ENCODE measurements at places on chromosomes 11 and 22.

DNA sequence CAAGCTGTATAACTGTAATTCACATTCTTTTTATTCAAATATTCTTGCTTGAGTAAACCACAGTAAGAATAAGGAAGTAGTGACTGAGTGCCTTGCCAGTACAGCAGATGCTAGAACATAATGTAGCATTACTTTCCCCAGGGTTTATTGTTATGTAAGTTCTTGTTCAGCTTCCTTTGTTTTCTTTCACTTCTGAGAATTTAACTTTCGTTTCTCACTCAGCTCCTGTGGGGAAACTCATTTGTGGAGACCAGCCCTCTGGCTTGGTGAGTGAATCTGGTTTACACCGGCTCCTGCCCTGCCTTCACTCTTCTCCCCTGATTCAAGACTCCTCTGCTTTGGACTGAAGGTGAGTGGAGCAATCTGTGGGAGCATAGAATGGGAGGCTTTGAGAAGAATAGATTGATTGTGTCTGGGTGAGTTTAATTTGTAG is at the start of gene TRIM22:
Gene TRIM22 (plus strand): TSS at position 240 of the 433 bp plus-strand sequence. CDS start 6,443 bp downstream, outside the sequence.
- peak; percentile 74 for DNase-seq

- DNase-seq: peak; percentile 78
Measured at GRCh38 chr22:37607010-37607934, 1.4 kb upstream of the GGA1 start.

DNA sequence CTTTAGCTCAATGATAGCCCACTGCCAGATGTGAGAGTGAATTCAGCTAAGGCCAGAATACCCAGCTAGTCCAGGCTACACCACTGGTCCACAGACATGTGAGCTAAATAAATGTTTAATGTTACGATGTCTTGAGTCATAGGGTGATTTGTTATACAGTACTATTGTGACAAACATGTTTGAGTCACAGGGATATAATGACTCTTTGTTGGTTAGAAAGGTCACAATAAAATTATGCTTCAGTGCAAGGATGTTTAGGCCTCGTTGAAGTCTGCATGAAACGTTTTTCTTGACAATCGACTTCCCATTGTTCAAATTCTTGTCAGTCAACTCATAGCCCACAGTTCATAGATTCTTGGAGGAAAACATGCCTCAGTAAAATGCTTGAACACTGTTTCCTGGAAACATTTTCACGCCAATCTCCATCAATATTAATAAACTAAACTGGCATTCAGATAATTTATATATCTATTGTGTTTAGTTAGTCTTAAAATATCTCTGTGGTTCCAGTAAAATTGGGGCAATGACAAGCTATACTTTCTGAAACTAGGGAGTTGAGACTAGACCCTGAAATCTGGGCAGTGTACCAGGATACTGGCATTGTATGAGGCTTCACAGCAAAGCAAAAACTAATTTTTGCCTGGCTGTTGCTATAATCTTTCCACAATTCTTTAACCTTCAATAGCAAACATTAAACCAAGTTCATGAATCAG is 650.8 kb upstream of the KIRREL3 start:
- DNase-seq: no peak

GRCh38 chr22:28034760-28035401 is 115.8 kb upstream of the PITPNB start:
- peak; percentile 89 for DNase-seq

- peak; percentile 93 for DNase-seq
Measured at GRCh38 chr22:43088984-43089717, at the start of gene TTLL1. TTLL1 (minus strand) TSS chr22:43089391; CDS start chr22:43075586, 13,805 bp downstream.

DNA sequence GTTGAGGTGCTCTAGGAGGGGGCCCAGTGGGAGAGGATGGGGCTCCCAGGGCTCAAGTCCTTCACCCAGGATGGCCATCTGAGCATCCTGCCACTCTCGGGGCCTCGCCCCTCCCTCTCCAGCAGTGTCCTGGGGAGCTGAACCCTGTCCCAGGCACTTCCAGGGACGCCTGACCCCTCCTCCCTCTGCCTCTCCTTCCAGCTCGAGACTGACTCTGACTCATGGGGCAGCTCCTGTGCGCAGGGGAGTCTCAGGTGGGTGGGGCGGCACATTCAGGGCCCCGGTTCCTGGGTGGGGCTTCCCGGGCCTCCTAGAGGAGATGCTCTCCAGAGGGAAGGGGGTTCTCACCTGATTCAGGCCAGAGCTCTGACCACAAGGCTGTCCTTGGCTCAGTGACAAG is 77.1 kb upstream of the IGLL5 start:
- DNase-seq: no peak

DNA sequence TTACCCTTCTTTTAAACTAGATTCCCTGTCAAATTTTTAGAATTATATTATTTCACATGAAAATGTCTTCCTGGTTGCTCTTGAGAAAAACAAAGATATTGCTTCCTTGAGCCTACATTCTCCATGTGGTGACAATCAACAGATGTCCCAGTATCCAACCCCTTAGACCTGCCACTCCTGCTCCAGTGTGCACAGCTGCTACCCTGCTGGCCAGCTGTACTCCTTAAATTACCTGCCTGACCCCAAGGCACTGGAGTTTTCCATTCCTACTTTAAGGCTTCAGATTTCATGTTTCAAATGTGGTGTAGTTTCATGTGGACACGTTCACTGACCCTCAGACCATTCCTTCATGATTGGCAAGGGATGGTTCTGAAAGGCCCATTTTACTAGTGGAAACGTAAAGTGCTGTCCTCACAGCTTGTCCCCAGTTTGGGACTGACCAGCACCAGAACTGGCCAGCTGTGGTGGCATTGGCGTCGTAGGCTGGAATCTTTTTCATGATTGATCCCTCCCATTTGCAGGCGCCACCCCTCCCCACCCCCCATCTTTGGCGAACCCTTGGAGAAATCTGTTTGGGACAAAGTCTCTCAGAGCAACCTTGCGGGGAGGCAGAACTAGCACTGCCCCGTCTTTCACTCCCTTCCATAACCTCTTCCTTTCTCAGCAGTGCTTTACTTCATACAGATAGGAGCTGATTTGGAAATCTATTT is 123.5 kb downstream of the DBX1 start:
- DNase-seq: no peak

DNA sequence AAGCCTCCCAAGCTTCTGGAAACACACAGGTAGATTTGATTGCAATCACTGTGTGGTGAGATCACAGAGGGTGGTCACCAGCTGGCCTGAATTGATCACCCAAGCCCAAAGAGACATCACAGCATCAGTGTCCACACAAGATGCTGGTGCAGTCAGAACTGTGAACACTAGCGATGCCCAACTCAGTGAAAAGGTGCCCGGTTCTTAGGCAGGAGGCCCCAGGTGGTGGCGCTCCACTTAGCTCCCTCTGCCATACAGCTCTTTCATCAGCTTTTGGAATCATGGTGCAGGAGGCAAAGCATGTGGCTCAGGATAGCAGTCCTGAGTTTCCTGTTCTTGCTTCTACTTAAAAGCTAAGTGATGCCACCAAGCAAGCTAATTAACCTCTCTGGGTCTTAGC is 11.1 kb downstream of the DGCR2 start:
- DNase-seq: no peak

DNA sequence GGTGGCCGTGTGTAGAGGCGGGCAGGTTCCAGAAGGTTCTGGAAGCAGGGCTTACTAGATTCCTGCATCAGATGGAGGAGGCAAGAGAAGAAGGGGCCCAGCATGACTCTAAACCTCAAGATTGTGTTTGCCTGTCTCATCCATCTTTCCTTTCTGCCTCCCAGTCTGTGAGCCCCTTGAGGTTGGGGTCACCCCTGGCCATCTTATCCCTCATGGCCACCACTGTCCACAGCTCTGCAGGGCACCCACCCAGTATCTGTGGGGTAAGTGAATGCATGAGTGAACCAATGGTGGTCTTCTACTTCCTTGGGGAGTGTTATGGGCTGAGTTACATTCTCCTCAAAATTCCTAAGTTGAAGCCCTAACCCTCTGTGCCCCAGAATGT is 79.3 kb downstream of the MYEOV start:
- no peak for DNase-seq

DNA sequence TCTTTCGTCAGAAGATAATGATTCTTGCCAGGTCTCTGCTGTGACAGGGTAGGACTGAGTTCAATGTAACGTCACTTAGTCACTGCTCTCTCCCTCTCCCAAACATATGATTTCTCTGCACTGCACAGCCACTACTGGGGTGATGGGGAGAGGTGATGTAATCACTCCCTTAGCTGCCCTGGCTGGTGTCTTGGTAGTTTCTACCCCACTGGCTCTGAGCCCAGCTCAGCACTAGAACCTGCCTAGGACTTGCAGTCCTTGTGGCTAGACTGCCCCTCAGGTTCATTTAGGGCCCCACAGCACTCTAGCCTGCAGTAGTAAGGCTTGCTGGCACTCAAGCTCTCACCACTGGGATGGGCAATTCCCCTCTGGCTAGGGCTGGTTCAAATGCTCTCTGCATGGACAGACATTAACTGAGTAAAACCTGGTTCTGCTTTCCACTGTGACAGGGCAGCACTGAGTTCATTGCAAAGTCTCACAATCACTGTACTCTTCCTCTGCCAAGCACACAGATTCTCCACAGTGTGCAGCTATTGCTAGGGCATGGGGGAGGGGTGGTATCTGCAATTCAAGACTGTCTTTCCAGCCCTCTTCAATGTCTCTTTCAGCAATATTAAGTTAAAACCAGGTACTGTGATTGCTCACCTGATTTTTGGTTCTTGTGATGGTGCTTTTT is 571.4 kb upstream of the FAT3 start:
- no peak for DNase-seq

- peak; percentile 70 for DNase-seq
Measured at GRCh38 chr22:32528984-32529982, 54.7 kb downstream of the FBXO7 start.

DNA sequence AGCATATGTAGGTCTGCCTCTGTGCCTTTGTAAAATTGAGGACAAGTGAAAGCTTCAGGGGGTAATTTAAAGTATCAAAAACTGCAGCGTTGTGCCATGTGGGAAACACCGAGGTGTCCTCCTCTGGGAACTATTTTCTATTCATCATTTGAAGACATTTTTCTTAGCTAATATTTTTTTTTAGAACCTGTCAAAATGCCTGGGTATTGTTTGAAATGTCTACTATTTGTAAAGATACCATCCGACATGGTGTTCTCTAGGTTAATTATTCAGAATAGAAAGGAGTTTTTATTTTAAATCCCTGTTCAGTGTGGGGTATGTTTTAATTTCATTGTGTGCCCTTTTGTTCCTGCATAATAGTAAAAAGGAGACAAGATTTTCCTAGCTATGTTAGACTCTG is 490.8 kb downstream of the NELL1 start:
- no peak for DNase-seq

DNA sequence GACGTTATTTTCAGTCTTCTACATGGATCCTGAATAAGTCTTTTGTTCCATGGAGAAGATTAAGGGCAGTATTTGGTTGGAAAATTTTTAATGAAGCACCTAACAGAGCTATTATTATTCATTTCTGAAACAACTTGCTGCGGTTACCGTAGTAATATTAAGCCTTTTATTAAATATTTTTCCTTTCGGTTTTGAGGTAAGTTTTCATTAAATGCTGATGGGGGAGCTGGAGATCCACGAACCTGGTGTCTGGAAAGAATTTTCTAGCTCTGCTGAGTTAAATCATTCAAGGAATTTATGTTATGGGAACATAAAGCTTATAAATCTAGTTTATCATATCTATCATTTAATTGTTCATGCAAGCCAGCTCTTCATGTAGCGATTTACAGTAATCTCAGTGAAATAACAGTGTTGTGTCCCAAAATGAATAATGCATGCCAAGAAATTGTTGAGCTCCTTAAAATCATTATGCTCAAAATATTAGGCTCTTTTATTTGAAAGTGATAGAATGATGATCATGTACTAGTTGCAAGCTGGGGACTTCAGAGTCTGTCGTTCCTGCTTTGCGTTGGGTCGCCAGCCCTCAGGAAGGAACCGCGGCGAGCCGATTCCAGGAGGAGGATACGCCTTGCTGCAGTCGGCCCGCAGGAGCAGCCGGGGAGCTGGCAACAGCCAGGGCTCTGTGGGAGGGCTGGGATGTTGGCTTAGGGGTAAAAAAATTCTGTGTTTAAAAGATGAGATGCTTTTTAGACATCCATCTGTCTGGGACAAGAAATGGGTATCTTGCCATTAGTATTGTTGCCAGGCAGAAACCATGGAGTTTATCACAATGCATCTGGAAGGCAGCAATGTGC is 83.1 kb downstream of the TBC1D22A start:
- DNase-seq: no peak

GRCh38 chr11:76695133-76695532 is 24.6 kb upstream of the LRRC32 start:
- no peak for DNase-seq

GRCh38 chr11:33723238-33723881 is 12.9 kb downstream of the CD59 start:
- DNase-seq: no peak

DNA sequence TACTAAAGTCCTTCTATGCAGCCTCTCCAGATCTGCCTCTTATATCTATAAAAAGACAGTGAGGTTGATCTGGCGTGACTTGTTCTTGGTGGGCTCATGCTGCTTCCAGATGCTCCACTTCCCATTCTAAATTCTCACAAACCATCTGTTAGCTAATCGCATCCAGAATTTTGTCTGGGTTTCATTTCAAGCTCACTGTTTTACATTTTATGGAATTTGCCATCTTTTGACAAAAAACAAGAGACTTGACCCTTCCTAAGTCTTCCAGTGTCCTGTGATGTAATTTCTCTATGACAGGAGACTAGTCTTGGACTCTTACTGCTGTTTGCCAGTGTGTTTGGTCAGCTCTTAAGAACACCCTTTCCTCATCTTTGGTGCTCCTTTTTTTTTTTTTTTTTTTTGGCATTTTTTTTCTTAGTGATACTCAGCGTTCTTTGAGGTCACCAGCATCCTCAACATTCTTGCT is 23.0 kb downstream of the CRKL start:
- no peak for DNase-seq

GRCh38 chr22:49852898-49853894 is at the start of gene ZBED4:
ZBED4 (plus strand) TSS chr22:49853844; CDS start chr22:49883663, 29,819 bp downstream.
- peak; percentile 98 for DNase-seq

DNA sequence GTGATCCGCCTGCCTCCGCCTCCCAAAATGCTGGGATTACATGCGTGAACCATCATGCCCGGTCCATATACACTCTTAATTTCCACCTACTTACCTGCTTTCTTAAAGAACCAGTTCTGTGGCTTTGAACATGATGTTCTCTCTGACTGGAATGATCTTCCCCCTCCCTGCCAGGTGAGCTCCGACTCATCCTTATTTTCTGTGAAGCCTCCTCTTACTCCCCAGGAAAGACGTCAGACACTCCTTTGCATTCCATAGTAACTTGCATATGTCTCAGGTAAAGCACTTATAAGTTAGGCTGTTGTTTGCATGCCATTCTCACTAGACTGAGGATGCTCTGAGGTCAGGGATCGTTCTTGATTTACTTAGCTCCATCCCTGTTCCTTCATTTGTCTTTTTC is 91.8 kb upstream of the RAB1B start:
- no peak for DNase-seq

GRCh38 chr11:28738549-28738948 is 630.4 kb downstream of the METTL15 start:
- no peak for DNase-seq

- DNase-seq: no peak
Measured at GRCh38 chr11:27438595-27438981, 34.0 kb downstream of the LGR4 start.

DNA sequence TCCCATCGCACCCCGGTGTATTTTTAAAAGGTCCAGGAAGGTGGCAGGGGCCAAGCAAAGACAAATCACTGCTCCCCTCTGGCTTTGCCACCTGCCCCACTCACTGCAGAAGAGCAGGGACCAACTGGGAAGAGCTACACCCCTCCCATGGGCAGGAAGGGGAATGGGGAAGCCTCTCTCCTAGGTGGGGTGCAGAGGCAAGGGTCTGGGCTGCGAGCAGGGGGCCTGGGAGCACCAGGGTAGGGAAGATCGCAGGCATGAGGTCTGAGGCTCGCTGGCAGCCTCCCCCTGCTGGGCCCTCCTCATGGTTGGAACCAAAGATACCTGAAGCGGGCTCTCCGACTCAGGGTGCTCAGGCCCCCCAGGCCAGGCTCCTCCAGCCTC is 36.8 kb downstream of the PISD start:
- DNase-seq: no peak

All from DND-41 (cell line).